ENCODE measurements at places on chromosomes 7 and 10. TPM values are rescaled to one million over a fixed set of nuclear protein-coding genes. Genes with fewer than 3 reads are reported as not detected.

- DNase-seq, result no peak
Measured at GRCh38 chr7:10838228-10838627, 135.4 kb upstream of the PHF14 start.

TSPAN14 gene
- 44.4 TPM for total RNA-seq

FAM25C gene
- total RNA-seq, result not detected

DNA sequence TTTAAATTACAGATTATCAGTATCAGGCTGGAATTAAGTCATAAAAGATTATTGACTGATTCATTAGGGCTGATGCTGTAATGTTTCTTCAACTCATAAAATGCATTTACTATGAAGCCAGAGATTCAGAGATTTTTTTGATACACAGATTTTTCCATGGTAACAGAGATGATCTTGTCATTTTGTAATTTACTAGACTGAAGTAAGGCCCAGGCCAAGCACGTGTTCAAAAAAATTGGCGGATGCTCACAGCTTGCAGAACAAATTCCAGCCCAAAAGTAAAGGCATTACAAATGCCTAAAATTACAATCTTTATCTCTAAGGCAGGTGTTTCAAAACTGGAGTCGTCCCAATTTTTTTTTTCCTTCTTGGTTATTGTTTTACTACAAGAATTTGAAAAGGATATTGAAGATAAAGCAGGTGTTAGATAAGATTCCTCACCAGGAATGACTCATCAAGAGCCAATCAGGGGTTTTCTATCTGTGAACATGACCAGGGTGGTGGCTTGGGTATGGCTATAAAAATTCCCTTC is 78.4 kb upstream of the MEOX2 start:
- DNase-seq, result no peak

RABGEF1 gene
- total RNA-seq, result 32.6 TPM

PIP gene
- not detected for total RNA-seq

TMUB1 gene
- total RNA-seq, result 73.4 TPM

GRCh38 chr10:480928-481552 is 208.4 kb downstream of the DIP2C start:
- no peak for DNase-seq

DNA sequence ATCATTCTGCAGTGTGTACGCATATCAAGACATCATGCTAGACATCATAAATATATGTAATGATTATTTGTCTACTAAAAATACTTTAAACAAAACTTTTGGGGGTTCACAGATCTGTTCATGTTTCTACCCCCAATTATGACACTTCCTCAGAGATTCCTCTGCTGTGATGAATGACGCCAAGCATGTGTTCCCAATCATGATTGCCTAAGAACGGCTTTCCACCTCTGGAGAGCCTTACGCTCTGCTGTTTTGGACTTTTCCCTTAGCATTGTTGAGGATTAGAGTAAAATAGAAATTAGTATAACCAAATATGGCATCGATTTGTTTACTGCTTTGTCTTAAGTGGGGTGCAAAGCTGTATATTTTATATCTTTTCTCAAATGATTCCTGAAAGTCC is 236.3 kb upstream of the IGFBP3 start:
- no peak for DNase-seq

AMPH gene
- total RNA-seq, result 3.1 TPM

HTR7 gene
- total RNA-seq, result 20.5 TPM

- DNase-seq, result no peak
Measured at GRCh38 chr10:92957223-92958010, 103.2 kb upstream of the CYP26C1 start.

- DNase-seq, result no peak
Measured at GRCh38 chr10:60288256-60288655, 101.4 kb downstream of the ANK3 start.

DNA sequence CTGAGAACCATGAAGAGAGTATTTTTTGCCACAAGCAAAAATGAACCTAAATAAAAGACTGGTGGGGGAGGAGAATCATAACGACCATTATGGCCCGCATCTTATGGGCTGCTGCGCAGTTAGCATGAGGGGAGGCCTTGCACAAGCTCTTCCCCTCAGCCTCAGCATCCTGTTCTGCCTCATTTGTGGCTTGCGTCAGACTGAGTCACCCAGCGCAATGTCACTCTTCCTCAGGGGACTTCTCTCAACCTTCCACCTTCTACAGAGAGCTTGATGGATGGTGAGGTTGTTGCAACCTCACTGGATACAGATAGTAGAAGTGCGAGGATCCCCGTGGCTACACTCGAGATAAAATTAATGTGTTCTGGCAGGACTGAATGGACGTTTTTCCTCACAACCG is 16.8 kb upstream of the GPR15LG start:
- peak; percentile 5 for DNase-seq

- no peak for DNase-seq
Measured at GRCh38 chr7:152663931-152664330, 12.0 kb downstream of the XRCC2 start.

- DNase-seq, result no peak
Measured at GRCh38 chr7:127953423-127954356, 77.5 kb downstream of the LRRC4 start.

DNA sequence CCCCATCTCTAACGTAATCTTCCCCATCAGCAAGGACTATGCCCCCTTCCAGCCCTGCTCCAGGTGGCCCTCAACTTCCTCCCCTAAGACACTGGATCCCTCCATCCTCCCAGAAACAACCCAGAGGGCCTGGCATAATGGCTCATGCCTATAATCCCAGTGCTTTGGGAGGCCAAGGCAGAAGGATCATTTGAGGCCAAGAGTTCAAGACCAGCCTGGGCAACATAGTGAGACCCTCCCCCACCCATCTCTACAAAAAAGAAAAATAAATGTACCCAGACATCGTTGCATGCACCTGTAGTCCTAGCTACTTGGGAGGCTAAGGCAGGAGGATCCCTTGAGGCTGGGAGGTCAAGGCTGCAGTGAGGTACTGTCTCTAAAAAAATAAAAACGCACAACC is 42.6 kb downstream of the TMEM130 start:
- no peak for DNase-seq

ANXA8L1 gene
- total RNA-seq, result 0.37 TPM

- DNase-seq, result peak; percentile 81
Measured at GRCh38 chr10:29714096-29714874, 79.5 kb upstream of the SVIL start.

GRCh38 chr10:35384265-35384868 is 48.1 kb downstream of the CCNY start:
- peak; percentile 8 for DNase-seq

- peak; percentile 99 for DNase-seq
Measured at GRCh38 chr10:77392851-77393250, 244.8 kb downstream of the KCNMA1 start.

DNA sequence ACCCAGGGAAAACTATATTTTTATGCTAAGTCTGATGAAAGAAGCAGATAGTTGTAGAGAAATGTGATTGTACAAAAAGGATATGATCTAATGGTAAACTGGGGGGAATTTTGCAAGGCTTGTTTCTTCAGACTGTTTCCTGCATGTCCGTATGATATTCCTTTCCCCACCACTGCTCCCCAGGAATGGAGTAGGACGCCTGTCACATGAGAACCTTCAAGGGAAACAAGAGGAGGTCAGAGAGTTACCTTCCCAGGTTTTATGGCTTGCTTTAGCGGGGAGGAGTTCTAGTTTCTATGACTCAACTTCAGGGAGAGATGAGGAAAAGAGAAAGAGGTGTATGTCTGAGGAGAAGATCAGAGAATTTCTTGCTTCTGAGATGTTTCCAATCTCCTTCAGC is 16.4 kb upstream of the ITPRID1 start:
- no peak for DNase-seq

PLOD3 gene
- total RNA-seq, result 69.0 TPM

- DNase-seq, result no peak
Measured at GRCh38 chr7:27116031-27116961, 13.8 kb upstream of the HOXA2 start.

UROS gene
- 73.3 TPM for total RNA-seq

- no peak for DNase-seq
Measured at GRCh38 chr10:3762309-3762708, 22.7 kb downstream of the KLF6 start.

DNA sequence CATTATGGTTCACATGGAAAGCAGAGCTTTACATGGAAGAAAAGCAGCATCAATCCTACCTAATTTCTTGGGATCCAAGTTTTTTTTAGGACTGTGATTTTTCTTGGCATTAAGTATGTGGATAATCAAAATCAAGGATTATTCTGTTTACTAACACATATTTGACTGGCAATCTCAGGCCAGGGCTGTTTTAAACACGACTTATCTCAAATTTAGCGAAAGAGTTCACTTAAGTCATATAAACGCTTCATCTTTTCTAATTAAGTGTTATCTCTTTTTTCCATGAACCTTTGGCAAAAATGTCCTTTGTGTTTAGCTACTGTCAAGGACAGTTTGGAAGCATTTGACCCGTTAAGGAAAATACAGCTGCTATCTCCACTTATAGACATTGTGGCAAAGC is 92.0 kb downstream of the GNAI1 start:
- DNase-seq, result no peak

CDK1 gene
- total RNA-seq, result 191 TPM

DNA sequence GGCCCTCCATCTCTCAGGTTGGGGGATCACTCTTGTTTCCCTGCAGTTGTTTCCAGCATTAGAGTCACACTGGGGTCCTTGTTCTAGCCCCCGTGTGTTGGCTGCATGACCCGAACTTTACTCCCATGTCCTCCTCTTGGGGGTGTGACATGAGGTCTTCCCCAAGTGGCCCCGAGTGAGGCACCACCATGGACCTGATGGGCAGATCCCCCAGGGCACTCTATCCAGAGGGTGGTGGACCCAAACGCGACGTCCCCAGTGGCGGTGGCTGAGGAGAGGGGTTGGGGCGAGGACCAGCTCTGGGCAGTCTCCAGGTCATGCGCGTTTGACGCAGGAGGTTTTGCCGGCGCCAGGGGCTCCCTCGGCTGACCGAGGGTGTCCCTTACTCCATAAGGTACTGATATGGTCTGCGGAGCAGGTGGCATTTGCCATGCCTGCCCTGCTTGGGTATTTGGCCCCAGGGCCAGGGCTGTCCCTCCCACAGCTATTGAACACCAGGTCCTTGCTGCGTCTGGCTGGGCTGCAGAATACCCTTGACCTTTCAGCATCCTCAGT is 131.9 kb downstream of the LHPP start:
- no peak for DNase-seq

JAKMIP3 gene
- total RNA-seq, result not detected

DNA sequence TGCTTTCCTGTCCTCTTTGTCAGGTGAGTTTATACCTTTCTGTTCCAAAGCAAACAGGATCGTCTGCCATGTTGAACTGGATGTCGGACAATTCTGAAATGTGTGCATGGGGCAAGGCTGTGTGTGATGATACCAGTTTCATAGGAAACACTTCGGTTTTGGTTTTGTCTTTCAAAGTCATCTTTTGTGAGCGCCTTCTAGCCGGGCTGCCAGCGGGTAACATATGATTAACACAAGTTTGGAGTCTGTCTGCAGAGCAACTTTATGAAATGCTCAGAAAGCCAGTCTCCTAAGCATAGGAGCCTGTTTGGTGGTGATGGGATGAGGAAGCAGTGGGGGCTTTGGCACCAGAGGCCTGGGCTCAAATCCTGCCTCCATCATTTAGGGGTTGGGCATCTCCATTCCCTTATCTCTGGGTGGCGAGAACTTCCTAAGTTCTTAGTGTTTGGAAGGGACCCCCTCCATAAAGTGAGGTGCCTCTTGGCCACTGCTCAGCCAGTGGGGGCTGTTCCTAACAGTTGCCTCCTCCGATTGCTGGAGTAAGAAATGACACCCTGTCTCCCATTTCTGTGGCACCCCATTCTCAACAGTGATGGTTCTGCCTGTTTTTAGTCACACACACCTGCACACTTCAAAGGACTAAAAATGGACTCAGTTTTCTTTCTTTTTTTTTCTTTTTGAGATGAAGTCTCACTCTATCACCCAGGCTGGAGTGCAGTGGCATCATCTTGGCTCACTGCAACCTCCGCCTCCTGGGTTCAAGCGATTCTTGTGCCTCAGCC is 36.8 kb downstream of the CUX1 start:
- DNase-seq, result no peak

SSMEM1 gene
- not detected for total RNA-seq

MMS19 gene
- total RNA-seq, result 68.0 TPM

DNA sequence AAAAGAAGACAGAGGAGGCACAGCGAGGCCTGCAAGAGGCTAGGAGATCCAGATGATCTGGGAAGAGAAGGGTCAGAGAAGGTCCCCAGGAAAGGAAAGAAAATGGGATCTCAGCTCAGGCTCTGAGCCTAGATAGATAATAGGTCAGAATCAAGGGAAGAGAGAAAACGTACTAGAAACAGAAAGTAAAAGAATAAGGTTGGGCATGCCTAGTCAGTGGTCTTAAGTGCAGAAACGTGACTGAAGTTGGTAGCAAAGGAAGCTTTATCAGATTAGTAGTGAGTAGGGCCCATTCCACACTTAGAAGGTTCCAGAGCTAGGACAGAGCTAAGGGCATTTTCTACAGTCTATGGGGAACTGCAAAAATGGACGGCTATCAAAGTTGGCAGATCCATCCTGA is 84.8 kb upstream of the ASAH2 start:
- no peak for DNase-seq

MEIG1 gene
- total RNA-seq, result not detected

SH2B2 gene
- 0.44 TPM for total RNA-seq

DNA sequence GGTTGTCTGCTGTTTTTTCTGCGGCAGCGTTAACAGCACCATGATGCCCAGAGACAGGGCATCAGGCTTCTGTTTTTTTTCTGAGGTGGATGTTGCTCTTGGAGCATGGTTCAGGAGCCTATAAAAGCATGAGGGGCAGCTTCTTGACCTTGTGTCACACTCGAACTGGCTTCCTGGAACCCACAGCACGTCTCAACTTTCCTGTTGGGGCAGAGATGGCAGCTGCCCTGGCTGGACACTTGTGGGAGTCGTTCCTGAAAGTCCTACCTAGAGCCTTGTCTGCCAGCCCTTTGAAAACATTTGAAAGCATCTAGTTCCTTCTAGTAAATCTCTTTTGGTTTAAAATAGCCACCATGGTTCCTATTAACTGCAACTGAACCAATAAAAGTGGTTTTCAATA is 28.9 kb upstream of the PRKAG2 start:
- DNase-seq, result no peak
